ENCODE measurements at places on chromosomes 12 and 14. TPM values are rescaled to one million over a fixed set of nuclear protein-coding genes. Genes with fewer than 3 reads are reported as not detected.
A peak's percentile ranks its signal among the peaks of the same experiment; 100 is the strongest.

DNA sequence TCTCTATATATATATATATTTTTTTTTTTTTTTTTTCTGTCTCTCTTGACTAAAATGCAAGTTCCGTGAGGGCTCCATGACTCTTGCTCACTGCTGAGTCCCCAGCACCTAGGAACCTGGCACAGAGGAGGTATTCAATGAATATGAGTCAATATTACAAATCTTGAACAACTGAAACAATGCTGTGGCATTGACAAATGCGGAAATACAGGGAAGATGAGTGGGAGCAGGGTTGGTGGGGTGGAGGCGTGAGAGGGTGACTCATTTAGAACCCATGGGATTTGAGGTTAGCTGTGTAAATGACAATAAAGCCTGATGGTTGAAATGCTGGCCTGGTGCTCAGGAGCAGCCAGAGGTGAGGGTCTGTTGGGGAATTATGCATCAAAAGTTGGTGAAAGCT, 121.7 kb upstream of the FUT8 start:
- DNase-seq: peak; percentile 77

GRCh38 chr12:69179786-69180185, 59.6 kb upstream of the CPSF6 start:
- DNase-seq: no peak

DNA sequence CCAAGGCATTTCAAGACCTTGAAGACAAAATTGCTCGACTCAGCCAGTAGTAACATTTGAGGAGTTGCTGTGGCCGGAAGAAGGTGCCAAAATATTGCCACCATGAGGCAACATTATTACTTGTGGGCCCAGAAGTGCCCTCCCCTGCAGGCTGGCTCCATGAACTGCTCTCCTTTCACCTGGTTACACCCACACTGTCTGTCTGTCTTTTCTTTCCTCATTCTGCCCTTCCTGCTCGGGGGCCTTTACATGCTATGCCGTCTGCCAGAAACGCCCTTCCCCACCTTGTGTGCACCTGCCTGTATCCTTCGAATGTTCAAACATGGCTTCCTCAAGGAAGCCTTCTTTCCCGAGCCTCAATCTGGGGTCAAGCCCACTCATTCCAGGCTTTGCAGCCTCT, 224.2 kb upstream of the DIO3 start:
- no peak for DNase-seq

GRCh38 chr12:7045913-7046312, 14.6 kb upstream of the C1S start:
- no peak for DNase-seq

GRCh38 chr14:33432407-33433023, 493.8 kb downstream of the NPAS3 start:
- DNase-seq: peak; percentile 4

DNA sequence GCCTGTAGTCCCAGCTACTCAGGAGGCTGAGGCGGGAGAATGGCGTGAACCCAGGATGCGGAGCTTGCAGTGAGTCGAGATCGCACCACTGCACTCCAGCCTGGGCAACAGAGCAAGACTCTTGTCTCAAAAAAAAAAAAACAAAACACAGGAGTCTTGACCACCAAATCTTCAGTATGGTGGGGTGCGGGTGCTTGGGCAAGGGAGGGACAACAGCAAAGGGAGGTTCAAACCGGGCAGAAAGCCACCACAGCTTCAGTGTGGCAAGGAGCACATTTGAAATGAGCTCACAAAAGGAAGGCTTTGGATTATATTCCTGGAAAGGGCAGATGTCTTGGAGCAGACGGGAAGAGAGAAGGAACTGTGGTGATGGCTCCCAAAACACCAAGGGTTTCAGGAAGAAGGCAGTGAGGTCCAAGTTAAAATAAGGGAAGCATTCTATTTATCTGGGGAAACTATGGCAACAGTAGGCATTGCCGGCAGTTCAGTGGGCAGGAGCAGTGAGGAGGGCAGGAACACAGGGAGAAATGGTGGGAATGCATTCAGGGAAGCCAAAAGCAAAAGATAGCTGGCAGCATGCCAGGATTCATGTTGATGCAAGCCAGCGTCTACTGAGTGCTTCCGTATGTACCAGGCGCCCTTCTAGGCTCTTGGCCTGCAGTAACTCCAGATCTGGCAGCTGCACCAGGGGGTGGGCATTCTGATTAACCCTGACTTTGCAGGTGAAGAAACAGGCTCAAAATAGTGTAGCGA, 51.0 kb upstream of the SRSF5 start:
- peak; percentile 13 for DNase-seq

DNA sequence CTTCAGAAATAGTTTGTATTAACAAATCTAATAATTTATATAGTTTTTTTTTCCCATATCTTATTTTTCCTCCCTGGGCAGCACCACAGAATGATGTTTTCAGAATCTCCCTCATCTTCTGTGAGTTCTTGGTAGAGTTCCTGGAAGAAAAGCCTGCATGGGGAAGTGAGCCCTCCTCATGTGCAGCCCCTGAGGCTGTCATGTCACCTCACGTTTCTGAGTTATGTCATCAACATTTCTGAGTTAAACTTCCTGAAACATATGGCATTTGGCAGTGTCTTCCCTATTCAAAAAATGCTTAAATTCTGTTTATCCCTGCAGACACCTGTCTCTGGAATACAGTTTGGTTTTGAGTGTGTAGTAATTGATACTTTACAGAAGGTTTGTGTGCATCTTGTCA, 979.0 kb downstream of the TMEM121 start:
- no peak for DNase-seq

- no peak for DNase-seq
Observed at GRCh38 chr14:23381871-23382270, 5.0 kb downstream of the CMTM5 start.

Gene SHMT2
- 223 TPM for total RNA-seq

GRCh38 chr12:8678661-8679111, 16.1 kb upstream of the MFAP5 start:
- DNase-seq: peak; percentile 80

Gene STYK1
- total RNA-seq: 0.12 TPM

GRCh38 chr12:402029-402389, 565 bp downstream of the CCDC77 start:
- peak; percentile 21 for DNase-seq

DNA sequence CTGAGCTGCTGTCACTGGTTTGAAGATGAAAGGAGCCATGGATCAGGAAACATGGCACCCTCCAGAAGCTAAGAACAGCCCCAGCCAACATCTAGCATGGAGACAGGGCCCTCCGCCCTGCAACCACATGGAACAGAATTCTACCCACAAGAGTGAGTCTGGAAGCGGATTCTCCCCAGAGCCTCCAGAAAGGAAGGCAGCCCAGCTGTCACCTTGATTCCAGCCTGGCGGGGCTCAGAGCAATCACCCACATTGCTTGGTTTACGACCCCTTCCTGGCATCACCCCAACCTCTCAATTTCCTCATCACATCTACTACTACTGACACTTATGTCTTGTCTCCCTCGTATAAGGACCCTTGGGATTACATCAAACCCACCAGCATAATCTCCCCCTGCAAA, 38.5 kb downstream of the OAS2 start:
- no peak for DNase-seq

GRCh38 chr12:50147281-50147680, 19.9 kb downstream of the CERS5 start:
- no peak for DNase-seq

GRCh38 chr14:49892301-49892635, 614 bp upstream of the ARF6 start:
- DNase-seq: peak; percentile 44

DNA sequence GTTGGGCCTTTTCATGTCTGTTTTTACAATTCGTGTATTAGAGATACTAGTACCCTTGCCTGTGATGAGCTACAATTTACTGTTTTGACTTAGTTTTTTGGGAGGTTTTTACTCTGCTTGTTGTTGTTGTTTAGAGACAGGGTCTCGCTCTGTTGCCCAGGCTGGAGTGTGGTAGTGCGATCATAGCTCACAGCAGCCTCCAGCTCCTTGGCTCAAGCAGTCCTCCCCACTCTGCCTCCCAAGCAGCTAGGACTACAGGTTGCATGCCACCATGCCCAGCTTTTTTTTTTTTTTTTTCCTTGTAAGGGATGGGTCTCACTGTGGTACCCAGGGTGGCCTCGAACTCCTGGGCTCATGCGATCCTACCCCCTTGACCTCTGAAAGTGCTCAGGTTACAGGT, 52.0 kb upstream of the DIP2B start:
- DNase-seq: no peak

- DNase-seq: no peak
Observed at GRCh38 chr12:77047341-77048109, 17.8 kb downstream of the E2F7 start.

Gene GPR132
- total RNA-seq: 0.19 TPM

GRCh38 chr12:92771001-92771400, 68.2 kb downstream of the PLEKHG7 start:
- DNase-seq: no peak

DNA sequence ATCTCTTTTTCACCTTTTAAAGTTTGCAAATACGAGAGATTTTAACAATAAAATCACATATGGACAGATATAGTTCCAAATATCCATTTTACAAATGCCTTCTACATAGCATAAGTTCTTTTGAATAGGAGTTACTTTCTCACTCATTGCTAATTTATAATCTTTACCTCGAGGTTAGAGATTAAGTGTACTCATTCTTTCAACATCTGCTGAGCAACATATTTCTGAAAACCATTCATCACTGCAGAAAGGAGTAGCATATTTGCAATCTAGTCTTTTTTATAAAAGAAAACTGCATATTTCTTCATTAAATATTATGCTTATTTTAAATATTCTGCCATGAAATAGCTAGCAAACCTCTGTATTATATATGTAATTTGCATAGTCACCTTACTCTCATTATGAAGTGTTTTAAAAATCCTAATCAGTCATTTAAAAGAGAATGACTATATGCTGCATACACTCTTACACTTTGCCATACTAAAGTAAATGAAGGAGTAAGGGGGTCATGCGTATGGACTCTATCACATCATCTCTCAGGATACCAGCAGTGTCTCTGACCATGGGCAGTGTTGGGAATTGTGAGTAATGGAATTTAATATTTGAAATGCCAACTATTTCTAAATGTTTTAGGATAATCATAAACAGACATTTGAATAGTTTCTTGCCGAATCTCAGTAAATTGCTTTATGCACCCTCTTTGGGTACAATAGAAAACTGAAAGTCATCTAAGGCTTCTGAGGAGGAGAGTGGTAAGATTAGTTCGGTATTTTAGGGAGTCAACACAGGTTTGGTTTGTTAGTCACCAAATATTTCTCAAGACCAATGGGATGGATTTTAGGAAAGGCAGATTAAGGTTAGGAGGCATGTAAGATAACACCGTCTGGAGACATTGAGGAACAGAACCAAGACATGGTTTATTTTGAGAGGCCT, 524.8 kb upstream of the ATP2B1 start:
- no peak for DNase-seq

GRCh38 chr14:55767286-55767685, 187.3 kb downstream of the KTN1 start:
- DNase-seq: no peak

DNA sequence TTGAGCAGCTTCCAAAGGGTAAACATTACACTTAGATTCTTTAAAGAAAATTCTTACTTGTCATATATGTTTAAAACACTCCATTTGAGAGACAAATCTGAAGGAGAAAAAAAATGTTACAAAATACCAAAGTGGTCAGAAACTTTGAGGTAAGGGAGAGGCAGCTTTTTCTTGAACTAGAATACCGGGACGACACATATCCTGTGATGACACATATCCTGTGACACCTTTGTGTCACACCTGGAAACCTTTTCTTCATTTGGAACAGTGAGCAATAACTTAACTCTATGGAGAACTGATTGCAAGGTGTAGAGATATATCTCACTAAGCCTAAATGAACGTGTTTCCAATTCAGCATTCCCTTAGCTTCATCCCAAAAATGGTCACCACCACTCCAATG, 4.6 kb upstream of the GRIN2B start:
- DNase-seq: no peak

DNA sequence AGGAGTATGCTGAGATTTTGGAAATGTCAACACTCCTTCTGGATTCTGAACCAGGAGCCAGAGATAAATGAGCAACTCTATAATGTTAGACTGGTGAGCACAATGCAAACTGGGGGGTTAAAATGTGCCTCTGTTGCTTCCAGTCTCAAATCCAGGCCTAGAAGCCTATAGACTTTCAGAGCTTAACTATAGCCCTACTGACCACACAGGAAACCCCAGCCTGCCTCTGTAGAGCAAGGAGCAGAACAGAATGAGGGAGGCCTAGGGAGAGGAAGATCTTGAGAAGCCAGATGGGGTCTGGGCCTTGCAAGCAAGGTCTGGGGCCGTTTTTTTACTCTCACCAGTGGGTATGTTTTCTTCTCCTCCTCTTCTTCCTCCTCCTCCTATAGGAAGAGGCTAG, 225.4 kb upstream of the KITLG start:
- no peak for DNase-seq

GRCh38 chr14:42140001-42140400, 533.3 kb downstream of the LRFN5 start:
- no peak for DNase-seq

DNA sequence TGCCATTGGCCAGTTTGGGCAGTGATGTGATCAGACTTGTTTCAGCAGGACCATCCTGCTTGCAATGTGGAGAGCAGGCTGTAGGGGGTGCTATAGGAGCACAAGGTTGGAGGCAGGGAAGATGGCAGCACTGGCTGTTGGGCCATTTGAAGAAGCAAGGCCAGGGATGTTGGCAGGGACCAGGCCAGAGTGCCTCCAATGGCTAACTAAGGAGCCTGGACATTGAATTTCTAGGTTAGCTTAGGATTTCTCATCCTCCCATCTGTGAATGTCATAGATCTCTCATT, 23.5 kb downstream of the FGF23 start:
- peak; percentile 7 for DNase-seq

- peak; percentile 30 for DNase-seq
Observed at GRCh38 chr12:110555577-110556406, 27.3 kb downstream of the PPTC7 start.

GRCh38 chr12:73308747-73309146, 1036.6 kb downstream of the TRHDE start:
- peak; percentile 41 for DNase-seq

- DNase-seq: no peak
Observed at GRCh38 chr12:25840678-25841465, 117.6 kb upstream of the RASSF8 start.

Gene LMNTD1
- total RNA-seq: not detected

Gene TSPAN19
- not detected for total RNA-seq

DNA sequence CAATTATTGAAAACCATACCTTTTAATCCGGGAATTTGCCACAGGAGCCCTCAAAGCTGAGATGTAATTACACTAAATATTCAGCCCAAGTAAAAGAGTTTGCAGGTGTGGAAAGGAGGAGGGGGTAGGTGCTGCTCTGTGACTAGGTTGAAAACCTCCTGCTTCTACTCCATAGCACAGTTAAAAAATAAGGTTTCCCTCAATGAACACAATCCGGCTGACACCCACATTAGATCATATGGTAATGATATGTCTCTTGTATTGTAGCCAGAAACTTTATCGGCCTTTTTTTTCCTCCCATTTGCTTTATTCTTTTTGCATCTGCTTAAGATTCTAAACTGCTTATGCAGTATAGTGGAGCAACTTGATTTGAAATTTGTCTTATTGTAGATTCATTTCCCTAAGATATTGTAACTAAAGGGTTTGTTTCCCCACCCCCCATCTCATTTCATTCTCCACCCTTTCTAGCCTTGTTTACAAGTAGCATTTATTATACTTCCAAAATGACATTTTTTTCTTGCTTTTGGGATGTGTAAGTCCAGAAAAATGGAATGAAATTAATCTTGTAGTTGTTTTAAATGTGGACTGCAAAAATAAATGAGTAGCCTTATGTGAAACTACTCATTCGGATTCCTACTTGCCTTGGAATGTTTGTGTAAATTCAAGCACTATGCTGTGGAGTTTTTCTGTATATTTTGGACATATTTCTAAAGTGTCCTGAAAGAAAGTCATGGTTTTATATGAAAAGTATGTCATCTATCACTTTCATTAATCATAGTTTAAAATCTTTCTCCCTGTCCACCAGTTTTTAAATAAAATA, at the start of gene DCN:
TSS of gene DCN (minus strand) at position 182 of the 820 bp plus-strand sequence. CDS start 4,265 bp downstream, outside the sequence.
- DNase-seq: no peak
